ENCODE measurements at places on chromosomes 11 and 22. TPM values are rescaled to one million over a fixed set of nuclear protein-coding genes. Genes with fewer than 3 reads are reported as not detected.

GRCh38 chr11:133253570-133253969, 278.7 kb downstream of the OPCML start:
- DNase-seq = no peak

- no peak for DNase-seq
Observed at GRCh38 chr22:38782402-38783094, 11.4 kb downstream of the DNAL4 start.

- DNase-seq = no peak
Observed at GRCh38 chr22:26555478-26555877, 34.5 kb downstream of the TPST2 start.

- no peak for DNase-seq
Observed at GRCh38 chr11:4680341-4680740, 17.3 kb downstream of the OR51E2 start.

DNA sequence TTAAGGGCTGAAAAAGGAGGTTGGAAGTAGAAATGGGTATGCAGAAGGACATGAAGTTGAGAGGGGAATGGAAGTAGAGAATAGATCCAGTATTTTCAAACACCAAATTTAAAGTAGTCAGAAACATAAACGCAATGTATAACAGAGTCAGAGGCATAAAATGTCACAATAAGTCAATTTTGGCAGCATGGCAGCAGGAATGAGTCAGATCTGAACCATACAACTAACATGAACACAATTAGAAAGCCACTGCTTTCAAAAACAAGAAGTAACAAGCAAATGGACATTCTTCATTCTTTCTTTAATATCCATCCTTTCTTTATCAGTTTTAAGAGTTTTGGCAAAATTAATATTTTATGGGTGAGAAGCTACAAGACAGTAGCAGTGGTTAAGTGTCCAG, 2.5 kb downstream of the CHORDC1 start:
- no peak for DNase-seq

Gene KIRREL3
- not detected for polyA plus RNA-seq

Gene PIH1D2
- polyA plus RNA-seq = not detected

Gene SHANK2
- polyA plus RNA-seq = not detected

Gene DNAL4
- 9.0 TPM for polyA plus RNA-seq

Gene CASP12
- 0.09 TPM for polyA plus RNA-seq
